ENCODE measurements at places on chromosomes 12 and 14.

DNA sequence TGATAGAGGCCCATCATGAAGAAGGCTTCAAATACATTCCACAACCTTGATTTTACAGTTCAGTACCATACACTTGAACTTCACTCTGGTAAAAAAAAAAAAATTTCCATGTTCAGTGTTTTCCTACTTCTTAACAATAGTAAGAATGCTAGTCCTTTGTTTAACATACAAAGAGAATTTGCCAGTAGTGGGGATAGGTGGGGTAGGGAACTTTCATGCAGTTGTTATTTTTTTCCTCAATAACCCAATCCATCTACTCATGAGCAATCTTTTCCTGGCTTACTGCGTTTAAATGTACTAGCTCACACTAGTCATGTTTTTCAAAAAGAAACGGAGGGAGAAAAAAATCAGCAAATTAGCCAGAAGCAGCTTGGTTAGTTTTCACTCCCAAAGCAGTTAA, 206.1 kb downstream of the PRKD1 start:
- no peak for DNase-seq

DNA sequence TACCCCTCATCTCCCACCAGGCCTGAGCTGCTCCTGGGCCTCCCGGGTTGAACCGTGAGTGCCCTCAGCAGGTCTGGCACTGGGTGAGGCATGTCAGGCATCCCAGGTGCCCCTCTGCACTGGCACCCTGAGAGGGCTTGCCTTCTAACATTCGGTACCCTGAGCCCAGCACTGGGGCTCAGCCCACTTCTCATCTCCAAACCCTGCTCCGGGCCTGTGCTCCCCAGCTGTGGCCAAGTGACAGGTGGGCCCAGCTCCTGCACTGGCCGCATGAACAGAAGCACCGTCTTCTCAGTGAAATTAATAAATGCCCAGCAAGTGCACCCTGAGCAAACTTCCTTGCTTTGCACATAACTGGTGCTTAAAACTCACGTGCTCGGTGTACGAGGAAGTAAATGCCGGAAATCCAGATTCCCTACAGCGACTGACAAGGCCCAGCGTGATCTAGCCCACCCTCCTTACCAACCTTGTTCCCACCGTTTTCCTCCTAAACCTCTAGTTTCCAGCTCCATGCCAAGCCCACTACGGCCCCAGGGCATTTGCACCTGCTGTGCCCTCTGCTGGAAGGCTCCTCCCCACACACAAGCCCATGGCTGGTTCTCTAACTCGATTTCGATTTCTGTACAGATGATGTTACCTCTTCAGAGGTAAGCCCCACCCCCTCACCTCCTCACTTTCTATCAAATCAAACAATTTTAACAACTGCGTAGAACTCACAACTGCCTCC, 115.2 kb upstream of the NCOR2 start:
- no peak for DNase-seq

- DNase-seq, result no peak
Observed at GRCh38 chr14:61233436-61233956, 47.6 kb downstream of the TMEM30B start.

DNA sequence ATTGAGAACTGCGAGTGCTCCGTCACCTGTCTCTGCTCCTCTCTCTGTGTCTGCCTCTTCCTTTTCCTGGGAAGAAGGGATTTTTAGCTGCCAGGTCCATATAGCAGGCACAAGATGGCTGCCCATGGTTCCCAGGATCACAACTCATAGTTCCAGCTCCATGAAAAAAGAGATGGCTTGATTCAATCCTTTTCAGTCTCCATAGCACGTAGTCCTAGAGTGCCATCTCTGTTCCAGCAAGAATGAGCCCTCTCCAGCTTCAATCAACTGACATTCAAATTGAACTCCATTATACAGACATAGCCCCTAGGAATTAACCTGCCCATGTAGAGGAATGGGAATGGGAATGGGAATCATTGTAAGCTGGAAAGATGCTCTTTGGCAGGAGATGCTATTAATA, 34.7 kb upstream of the RTRAF start:
- DNase-seq, result no peak

- DNase-seq, result peak; percentile 66
Observed at GRCh38 chr12:52020539-52021336, 14.0 kb downstream of the TAMALIN start.

DNA sequence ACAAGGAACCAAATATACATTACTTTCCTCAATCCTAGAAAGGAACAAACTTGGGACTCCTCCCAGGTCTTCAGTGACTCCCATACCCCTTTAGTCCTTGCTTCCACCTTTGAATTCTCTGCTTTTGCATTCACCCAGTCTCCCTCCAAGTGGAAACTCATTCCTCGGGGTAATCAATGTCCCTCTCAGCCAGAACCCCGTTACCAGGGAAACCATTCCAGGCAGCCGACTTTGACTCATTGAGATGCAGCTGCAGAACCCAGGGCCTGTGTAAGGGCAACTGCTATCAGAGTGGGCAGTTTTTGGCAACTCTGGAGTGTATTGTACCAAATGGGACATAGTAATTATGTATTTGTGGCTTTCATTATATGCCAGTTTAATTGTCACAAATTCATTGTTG, 186.2 kb downstream of the NRXN3 start:
- DNase-seq, result no peak

DNA sequence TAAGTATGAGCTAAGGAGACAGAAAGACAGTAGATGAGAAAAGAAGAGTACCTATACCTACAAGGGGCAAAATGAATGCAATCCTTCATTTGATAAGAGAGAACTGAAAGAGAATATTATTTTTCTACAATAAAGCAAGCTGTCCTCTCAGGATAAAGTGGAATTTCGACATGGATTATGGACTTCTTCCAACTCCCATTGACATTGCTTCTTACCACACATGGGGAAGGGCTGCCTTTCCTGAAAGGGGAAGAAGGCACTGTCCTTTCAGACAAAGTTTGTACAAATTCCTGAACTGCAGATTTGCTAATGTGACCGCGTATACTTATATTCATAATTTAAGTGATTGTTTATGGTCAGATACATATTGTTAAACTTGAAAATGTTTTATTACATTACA, 4.3 kb upstream of the HEBP1 start:
- no peak for DNase-seq

DNA sequence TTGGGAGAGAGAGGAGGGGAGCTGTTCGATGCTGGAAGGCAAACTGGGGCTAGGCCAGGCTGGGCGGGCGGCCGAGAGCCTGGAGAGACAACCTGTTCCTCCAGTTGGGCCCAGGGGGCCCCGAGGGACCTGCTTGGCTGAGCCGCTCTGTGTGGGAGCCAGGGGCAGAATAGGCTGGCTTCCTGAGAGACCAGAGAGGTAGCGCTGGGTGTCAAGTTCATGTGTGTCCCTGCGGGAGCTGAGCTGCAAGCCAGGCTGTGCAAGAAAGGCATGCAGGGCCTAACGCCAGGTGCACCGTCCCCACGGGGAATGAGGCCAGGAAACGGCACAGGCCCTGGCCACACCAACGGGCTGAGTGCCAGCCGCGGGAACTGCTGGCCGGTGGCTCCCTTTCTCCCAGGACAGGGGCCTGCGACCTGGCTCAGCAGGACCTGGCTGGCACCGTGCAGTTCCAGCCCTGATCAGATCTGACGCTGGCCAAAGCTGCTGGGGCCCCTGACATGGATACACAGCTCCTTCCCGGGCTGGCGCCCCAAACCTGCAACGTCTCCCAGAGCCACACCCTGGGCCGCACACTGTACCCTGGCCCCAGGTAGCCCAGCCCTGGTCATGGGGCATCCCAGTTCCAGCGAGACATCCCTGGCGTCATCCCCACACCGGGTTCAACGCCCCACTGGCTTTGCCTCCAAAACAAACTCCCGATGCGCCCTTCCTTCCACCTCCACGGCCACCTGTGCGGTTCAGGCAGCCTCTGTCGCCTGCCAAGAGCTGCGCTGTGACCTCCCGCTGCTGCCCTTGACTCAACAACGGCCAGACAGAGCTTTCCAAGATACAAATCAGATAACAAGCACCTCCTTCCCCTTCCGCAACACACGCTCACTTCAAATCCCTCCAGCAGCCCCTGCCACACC, 65.0 kb downstream of the RFLNA start:
- no peak for DNase-seq

DNA sequence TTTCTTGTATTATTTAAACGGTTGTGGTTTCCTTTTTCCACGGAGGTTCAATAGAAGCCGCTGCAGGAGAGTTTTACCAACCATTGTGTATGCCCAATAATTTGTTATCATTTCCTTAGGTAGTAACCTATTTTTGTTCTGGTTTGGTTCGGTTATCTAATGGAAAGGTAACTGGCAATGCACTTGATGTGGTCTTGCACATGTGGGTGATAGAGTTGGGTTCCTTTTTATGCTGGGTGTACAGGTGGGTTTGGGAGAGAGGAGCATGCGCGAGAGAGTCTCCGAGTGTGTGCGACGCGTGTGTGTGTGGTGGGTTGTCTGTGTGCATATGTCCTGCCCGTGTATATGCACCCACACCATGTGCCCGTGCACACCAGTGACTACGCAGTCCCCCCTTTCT, 102.7 kb upstream of the FKBP4 start:
- DNase-seq, result peak; percentile 64

DNA sequence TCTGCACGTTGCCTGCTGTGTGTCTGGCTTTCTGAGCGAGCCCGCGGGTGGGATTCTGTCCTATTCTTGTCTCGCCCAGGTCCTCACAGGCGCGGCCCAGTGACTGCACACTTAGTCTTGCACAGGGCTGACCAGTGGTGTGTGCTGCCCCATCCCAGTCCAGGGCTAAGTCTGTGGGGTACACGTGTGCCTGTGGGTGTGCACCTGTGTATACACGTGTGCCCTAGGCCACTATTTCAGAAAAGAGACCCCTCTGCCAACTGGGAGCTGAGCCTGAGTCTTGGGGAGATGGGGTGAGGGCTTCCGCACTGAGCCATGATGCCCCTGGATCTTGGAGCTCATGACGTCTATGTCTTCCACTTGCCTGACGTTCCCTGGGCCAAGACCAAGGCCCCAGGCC, 185.5 kb upstream of the PRMT8 start:
- DNase-seq, result no peak

DNA sequence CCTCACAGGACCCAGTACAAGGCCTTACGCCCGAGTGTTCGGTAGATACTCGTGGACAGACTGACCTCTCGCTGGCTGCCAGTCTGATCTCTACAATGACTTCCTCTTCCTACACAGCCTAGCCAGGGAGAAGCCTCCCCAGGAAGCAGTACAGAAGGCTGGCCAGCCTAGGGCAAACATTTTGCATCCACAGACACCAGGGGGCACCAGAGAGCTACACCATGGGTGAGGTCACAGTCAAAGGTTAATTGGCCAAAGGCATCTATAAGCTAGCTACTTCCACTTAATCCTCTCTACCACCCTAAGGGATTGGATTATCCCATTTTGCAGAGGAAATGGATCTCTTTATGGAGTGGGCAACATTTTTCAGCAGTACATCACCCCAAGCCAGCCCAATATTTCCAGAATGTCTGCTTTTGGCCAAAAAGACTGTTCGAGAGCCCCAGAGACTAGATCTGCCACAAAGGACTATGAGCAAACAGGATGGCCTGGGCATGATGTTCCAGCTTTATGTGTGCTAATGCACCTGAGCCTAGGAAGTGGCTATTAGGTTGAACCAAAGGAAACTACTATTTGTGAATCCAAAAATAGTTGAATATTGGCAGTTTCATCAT, 14.6 kb upstream of the PNMA1 start:
- DNase-seq, result peak; percentile 90

DNA sequence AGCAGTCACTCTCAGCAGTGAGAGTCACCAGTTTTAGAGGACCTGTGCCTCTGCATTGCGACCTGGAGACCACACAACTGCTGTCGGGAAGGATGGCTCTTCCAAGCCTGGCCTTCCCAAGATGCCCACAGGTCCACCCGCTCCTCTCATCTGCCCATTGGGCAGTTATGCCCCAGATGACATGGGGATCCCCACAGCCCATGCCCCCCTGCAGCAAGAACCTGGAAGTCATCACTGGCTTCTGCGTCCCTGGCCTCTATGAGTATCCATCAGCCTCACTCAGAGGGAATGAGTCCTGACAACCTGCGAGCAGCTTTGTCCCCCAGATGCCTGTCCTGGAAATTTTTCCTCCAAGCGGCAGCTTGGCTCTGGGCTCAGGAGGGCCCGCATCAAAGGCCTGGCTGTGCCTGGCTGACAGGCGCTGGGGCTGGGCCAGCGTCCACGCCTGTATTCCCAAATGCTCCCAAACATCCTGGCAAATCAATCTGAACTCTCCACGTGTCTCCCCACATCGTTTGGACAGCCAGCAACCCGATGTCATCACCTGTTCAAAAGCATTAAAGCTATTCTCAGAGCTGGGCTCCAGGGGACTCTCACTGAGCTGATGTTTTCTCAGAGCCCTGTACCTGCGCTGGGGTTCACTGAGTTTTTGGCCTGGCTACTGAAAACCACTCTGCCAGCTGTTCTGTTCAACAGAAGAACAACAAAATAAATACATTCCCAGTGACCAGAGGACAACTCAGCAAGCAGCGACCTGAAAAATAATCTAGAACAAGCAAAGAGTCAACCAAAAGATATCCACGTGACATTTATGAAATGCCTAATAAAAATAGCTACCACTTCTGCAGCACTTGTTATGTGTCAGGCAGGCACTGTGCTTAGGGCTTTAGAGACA, 57.8 kb downstream of the CLMN start:
- DNase-seq, result no peak

DNA sequence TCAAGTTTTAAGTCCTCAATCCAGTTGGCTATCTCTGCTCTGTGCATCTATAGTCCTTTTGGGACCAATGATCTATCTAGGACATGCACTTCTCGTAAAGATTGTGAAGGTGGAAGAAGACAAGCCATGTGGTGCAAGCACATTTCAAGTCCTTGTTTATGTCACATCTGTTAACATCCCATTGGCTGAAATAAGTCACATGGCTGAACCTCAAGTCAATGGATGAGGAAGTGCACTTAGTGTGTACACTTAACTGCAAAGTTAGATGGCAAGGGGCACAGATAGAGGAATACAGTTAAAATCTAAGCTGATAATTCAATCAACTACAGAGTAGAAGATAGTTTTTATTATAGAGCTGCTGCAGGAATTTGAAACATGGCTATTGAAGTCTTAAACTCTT, 362.8 kb upstream of the TBX3 start:
- DNase-seq, result no peak

GRCh38 chr14:91381801-91382670, 35.6 kb downstream of the CCDC88C start:
- no peak for DNase-seq

DNA sequence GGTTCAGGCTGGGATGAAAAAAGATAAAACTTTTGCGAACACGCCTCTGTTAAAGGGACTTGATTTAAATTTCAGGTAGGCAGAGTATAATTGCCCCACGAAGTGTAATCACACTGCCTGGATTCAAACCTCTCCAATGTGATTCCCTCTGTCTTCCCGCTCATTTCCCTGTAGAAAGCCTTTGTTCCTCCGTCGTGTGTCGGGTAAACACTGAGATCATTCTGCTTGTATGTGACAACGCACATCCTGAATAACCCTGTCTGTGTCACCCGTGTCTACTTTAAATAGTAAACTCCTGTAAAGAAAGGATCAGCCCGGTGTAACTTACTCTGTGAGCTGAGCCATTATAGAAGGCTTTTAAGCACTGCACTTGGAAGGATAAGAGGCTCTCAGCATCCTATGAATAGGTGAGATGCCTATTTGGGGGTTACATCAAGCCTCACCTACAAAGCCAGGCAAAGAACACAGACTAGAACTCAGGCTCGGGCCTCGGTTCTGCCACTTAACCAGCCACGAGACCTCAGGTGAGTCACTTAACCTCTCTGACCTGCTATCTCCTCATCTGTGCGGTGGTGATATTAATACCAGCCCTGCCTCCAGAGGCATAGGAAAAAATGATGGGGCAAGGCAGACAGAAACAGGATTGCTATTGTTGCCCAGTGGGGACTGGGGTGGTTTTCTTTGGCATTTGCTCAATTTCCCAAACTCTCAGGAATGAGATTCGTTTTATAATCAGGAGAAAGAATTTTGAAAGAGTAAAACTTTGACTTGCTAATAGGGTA, 74.2 kb downstream of the RBM19 start:
- DNase-seq, result no peak

GRCh38 chr14:99593971-99594841, 9.8 kb downstream of the CCDC85C start:
- no peak for DNase-seq
